ENCODE measurements at places on chromosomes 16 and 17.

- DNase-seq, result peak; percentile 82
These were observed at the start of gene MLLT6 for GRCh38 chr17:38704606-38705522. TSS of gene MLLT6 (plus strand) at chr17:38705273. CDS start at chr17:38705633, 360 bp downstream.

GRCh38 chr16:85923153-85924021, 24.4 kb downstream of the IRF8 start:
- no peak for DNase-seq

- peak; percentile 68 for DNase-seq
These were observed 24.4 kb downstream of the SREBF1 start for GRCh38 chr17:17812211-17813054.

DNA sequence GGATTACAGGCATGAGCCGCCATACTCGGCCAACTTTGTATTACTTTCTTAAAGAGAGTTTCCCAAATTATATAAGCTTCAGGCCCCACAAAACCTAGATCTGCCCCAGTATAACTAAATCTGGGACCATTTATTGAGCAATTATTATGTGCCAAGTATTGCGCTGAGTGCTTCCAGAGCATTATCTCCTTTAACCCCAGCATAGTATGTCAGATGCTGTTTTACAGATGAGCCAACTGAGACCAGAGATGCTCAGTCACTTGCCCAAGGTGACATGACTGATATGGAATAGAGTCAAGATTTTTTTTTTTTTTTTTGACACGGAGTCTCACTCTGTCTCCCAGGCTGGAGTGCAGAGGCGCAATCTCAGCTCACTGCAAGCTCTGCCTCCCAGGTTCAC, 1.9 kb upstream of the ERBB2 start:
- no peak for DNase-seq

- DNase-seq, result peak; percentile 66
These were observed 7.9 kb upstream of the BAHCC1 start for GRCh38 chr17:81387100-81388090.

DNA sequence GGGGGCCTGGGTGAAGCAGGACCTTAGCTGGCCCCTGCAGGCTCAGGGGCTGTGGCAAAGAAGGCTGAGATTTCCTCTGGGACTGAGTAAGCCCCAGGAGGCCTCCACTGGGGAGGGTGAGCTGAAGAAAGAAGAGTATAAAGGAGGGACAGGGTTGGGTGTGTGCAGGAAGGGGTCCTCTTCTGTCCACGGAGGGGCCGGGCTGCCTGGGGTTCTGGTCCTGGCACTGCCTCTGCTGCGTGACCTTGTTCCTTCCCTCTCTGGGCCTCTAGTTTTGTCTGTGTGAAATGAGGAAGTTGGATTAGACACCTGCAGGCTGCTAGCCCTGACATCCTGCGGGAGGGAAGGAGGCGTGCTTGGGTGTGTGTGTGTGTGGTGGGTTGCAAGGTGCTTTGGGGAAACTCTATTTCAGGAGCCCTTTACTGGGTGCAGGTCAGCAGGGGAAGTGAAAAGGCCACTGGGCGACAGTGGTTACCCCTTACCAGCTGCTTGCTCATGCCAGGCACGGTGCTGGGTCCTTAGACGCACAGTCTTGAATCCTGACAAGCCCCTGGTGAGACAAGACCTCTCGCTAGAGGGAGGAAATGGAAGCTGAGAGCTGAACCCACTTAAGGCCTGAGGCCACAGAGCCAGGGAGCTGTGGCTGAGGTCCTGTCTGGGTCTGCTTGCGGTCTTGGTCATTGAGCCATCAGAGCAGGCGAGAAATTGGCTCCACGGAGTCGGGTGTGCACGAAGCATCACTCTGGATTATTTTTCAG, 60.7 kb downstream of the OR1D5 start:
- no peak for DNase-seq

DNA sequence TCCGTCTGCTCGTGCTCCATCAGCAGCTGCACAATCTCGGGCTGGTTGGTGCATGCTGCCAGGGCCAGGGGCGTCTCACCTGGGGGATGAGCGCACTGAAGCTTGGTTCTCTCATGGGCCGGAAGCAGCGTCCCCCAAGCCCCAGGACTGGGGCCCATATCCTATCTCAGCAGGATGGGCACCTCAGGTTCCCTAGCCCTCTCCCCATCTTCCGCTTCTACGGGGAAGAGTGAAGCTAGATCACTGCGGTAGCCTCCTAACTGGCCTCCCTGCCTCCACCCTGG, 24.8 kb downstream of the TRPV3 start:
- no peak for DNase-seq

DNA sequence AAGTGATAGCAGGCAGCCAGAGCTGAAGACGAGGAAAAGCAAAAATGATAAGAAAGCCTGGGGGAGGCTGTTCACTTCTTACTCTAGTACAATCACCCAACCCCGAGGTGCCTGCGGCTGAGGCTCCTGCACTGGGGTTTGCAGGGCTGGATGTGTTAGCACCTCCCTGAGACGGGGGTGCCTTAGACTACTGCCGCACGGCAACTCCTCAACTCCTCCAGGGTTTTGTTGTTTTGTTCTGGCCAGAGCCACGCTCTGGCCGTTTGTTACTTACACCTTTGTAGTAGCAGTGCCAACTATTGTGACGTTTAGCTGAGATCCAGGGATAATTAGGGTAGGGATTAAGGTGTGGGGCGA, 51.5 kb downstream of the LDHD start:
- DNase-seq, result peak; percentile 10

DNA sequence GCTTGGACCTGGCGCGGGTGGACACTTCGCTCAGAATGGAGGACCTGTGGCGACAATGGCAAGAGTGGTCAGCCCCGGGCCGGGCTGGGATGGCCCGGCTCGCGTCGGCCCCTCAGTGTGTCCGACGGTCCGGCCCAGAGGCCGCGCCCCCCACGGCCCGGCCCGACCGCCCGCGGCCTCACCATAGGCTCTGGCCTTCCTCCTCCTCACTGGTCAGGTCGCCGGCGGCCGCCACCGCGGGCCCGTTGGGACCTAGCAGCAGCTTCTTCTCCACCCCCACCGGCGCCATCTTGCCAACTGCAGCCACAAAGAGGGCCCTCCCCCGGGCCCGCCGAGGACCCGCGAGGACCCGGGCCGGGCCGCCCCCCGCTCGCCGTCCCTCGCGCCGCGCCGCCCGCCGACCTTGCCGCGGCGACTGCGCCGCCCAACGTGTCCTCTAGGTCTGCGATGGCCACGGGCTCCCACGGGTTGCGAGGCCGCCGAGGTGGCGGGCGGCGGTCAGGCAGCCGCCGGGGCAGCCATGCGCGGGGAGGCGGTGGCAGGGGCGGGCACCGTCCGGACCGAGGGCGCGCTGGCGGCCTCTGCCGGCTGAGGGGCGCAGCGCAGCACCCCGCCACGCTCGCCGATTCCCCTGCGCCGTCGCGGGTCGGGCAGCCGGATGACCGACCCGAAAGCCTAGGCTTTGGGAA, at the start of gene DYNC1LI2:
Gene DYNC1LI2 (minus strand): TSS at position 307 of the 689 bp plus-strand sequence. CDS start 18 bp downstream, at position 289.
- peak; percentile 80 for DNase-seq

DNA sequence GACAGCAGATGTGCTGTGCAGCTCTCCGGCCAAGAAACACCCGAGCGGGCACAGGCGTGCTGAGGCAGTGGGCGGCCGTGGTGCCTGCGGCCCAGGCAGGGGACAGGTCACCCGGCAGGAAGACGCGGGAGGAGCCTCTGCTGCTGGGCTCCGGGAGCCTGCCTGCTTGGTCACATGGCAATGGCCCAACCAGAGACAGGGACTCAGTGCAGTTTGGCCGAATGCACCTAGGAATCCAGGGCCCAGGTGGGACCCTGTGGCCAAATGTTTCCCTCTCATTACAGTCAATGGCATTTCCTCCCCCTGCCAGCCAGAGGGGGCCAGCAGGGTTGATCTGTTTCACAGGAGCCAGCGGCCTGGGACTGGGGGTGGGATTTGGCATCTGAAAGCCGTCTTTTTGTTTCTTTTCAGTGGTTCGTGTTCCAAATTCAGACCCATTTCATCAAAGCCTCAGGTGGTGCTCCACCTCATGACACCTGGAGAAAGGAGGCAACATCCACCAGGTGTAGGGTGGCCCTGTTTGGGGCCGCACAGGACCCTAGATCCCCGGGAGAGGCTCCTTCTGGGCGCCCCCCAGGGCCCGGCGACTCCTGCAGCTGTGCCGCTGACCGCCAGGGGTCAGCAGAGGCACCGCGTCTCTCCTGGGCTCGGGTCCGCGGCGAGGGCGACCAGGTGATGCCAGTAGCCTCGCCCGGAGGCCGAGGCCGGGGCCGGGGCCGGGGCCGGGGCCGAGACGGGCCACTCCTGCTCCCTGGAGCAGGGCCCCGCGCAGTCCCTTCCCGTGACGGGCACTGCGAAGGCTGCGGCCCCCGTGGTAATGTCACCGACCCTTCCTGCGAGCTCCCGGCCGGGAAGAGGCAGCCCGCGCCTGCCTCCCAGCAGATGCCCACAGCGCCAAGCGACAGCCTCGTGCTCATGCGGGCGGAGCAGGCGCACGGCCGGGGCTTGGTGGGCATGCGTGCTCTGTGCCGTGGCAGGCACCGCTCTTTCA, 118.5 kb downstream of the C16orf78 start:
- DNase-seq, result peak; percentile 44

DNA sequence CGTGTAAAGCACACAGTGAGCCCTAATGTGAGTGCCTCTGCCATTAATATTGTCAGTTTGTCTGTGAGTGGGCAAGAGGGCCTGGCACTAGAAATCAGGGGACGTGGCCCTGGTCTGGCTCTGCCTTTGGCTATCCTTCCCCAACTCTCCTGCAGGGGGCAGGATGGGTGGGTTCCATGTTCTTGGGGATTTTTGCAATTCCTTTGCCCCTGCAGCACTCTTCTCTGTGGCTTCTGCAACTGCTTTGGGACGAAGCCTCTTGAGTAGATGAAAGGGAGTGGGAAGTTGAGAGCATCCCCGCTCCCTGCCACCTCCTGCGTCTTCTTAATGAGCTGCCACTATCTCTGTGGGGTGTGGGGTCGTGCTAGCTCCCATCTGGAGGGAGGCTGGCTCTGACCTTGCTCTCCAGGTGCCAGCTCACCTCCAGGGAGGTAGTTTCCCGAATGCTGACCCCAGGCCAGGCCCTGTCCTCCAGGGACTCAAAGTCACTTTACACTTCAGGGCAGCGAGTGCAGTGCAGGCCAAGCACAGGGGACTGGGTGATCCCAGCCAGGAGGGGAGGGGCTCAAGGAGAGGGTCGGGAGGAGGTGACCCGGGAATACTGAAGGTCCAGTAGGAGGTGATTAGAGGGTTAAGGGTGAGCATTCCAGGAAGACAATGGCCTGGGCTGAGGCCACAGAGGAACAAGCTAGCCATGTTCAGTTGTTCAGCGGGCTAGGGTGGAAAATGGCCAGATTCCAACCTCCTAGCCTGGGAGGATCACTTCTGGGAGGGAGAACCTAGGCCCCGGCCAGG, 121.0 kb upstream of the NLRP1 start:
- peak; percentile 5 for DNase-seq

GRCh38 chr16:14101415-14101814, 30.3 kb downstream of the MRTFB start:
- DNase-seq, result no peak

DNA sequence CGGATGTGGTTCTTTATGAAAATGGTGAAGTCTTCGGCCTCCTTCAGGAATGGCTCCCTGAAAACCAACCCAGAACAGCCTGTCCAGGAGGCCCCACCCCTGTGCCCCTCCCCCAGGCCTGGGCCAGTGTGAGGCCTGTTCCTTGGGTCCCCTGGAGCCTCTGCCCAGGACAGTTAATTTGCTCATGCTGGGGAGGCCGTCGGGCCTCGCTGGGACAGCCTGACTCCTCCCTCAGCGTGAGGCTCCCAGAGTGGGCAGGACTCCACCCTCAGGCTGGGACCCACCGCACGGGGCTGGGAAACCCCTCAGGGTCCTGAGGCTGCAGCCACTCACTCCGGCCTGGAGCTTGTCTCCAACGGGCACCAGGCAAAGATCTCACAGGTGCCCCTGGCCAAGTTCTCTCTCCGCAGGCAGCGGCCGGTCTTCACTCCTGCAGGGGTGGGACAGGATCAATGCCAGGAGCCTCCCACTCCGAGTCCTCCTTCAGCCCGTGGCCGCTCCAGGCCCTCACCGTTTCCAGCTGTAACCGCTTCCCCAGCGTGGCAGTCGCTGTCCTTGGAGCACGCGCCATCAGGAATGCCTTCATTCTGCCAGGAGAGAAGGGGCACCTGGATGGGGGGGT, 5.8 kb downstream of the P2RX5 start:
- no peak for DNase-seq

DNA sequence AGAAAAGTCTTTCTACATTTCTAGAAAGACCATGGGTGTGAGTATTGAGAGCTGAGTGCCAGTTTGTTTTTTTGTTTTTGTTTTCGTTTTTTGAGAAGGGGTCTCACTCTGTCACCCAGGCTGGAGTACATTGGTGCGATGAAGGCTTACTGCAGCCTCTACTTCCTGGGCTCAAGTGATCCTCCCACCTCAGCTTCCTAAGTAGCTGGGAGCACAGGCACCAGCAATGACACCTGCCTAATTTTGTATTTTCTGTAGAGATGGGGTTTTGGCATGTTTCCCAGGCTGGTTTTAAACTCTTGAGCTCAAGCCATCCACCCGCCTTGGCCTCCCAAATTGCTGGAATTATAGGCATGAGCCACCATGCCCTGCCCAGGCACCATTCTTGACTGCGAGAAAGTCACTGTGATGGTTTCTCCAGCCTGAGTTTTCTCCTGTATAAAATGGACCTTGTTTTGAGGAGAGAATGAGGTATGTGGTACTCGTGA, 673.8 kb downstream of the MAF start:
- no peak for DNase-seq

DNA sequence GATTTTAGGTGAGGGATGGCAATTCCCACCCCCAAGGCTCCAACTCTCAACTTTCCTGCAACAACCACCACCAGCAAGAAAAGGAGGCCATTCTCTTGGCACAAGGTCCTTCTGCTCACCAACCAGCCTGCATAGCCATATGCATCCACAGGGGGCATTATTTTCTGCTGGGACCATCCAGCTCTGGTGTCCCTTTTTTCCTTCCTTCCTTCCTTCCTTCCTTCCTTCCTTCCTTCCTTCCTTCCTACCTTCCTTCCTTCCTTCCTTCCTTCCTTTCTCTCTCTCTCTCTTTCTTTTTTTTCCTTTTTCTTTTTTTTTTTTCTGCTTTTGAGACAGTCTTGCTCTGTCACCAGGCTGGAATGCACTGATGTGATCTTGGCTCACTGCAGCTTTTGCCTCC, 21.1 kb upstream of the COX10 start:
- no peak for DNase-seq

GRCh38 chr16:27752241-27752640, 202.3 kb downstream of the KATNIP start:
- no peak for DNase-seq

GRCh38 chr17:82703935-82704865, 5.7 kb upstream of the RAB40B start:
- DNase-seq, result no peak

GRCh38 chr17:76927982-76928381, 59.8 kb downstream of the MGAT5B start:
- no peak for DNase-seq

DNA sequence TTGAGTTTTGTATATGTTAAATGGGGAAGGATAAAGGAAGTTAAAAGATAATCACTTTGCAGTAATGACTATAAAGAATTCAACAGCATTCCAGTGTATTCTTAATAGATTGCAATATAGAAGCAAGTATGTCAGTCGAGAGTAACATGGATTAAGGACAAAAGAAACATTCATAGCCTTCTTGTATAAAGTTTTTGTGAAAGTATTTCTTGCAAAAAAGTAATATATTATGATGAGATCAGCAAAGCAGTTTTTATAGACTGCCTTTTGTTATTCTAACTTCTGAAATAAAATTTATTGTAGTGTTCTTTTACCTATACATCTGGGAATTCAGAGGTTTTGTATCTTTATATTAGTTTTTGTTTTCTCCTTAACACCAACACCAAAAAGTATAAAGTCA, 184.9 kb upstream of the RBL2 start:
- DNase-seq, result no peak

- no peak for DNase-seq
These were observed at the start of gene KCNH6 for GRCh38 chr17:63523253-63523855. TSS of gene KCNH6 (plus strand) at chr17:63523358. CDS start at chr17:63523414, 56 bp downstream.

GRCh38 chr17:50501054-50501453, 7.2 kb upstream of the MYCBPAP start:
- peak; percentile 31 for DNase-seq

Data from stimulated activated CD4-positive, alpha-beta T cell treated with anti-CD3 and anti-CD28 coated beads, Interleukin-4, amount 100 ng/mL, for 1 hour (primary cell).